Fibroblast of skin of right biceps (primary cell): ENCODE measurements at places on chromosomes 3 and 15.

GRCh38 chr3:124774327-124774718, 44.1 kb downstream of the UMPS start:
- peak; percentile 91 for DNase-seq

GRCh38 chr15:91279486-91279885, 179.4 kb downstream of the SV2B start:
- DNase-seq = no peak

- no peak for DNase-seq
Observed at GRCh38 chr15:72198356-72199204, 993 bp upstream of the GRAMD2A start.

DNA sequence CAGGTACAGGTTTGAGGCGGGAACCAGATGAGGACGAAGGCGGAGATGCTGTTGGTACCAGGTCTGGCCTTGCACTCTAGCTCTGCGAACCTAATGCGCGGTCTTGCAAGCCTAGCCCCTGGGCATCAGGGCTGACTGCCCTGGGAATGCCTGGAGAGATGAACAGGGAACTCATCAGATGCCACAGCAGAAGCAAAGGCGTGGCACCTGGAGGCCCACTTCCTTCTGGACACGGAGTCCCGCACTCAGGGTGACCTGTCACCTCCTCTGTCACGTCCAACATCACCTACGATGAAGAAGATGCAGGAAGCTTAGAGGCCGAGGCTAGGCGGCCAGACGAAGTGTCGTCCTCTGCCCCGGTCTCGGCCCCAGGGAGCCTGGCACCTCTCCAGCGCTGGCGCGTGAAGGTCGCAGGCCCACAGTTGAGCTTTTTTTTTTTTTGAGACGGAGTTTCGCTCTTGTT, 9.4 kb downstream of the RPLP1 start:
- no peak for DNase-seq

- no peak for DNase-seq
Observed at GRCh38 chr3:11349446-11349845, 77.2 kb downstream of the ATG7 start.

DNA sequence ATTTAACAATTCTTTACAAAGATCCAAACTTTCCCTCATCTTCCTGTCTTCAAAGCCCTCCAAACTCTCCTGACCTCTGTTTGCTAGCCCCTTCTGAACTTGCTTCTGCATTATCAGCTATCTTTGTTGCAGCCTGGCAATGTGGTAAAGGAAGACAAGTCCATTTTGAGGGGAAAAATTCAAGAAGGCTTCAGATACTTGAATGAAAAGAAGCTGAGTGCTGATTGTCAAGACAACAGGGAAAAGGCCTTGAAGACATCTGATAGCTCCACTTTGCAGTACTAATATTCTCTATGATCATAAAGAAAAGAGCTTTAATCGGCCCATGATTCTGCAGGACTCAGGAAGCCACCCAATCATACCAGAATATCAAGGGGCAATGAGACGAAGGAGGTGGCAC, 91.8 kb downstream of the LMLN start:
- DNase-seq = no peak

GRCh38 chr15:92166751-92167405, 226.8 kb upstream of the ST8SIA2 start:
- no peak for DNase-seq

- no peak for DNase-seq
Observed at GRCh38 chr3:159951540-159951939, 37.1 kb upstream of the IL12A start.

- DNase-seq = peak; percentile 90
Observed at GRCh38 chr15:72227192-72227586, 3.8 kb downstream of the PKM start.

DNA sequence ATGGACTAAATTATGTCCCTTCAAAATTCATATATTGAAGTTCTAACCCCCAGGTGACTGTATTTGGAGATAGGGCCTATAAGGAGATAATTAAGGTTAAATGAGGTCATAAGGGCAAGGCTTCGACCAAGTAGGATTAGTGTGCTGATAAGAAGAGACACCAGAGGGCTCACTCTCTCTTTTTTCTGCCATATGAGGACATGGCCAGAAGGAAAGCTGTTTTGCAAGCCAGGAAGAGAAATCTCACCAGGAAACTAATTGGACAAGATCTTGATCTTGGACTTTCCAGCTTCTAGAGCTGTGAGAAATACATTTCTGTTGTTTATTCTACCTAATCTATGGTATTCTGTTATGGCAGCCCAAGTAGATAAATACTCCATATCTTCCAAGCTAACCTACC, 503.6 kb upstream of the NAALADL2 start:
- peak; percentile 35 for DNase-seq

GRCh38 chr15:96353930-96354730, 23.6 kb downstream of the NR2F2 start:
- DNase-seq = peak; percentile 54

DNA sequence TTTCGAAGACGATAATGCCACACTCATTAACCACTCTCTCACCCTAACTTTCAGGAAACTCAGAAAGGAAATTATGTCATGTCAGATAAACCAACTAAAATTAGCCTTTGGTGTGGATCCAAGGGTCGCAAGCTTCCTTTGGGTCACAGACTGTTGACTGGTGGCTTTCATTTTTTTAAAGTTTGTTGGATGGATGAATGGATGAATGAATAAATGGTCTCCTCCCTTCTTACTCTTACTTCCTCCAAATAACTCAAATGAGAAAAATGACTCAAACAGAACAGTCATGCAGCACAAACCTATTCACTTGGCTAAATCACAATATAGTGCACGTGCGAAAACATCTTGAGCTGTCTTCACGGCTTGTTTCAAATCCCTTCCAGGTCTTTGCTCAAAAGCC, 82.9 kb upstream of the HACD2 start:
- DNase-seq = peak; percentile 57

- DNase-seq = no peak
Observed at GRCh38 chr3:69651765-69652164, 87.5 kb upstream of the MITF start.

GRCh38 chr15:59131969-59132562, 27.1 kb downstream of the CCNB2 start:
- DNase-seq = no peak

- no peak for DNase-seq
Observed at GRCh38 chr3:195813916-195814640, 2.3 kb upstream of the MUC4 start.

- DNase-seq = no peak
Observed at GRCh38 chr3:126557415-126557745, 1.4 kb downstream of the C3orf22 start.
